ENCODE measurements at places on chromosomes 12 and 14.

GRCh38 chr12:74981541-74981940 lies 228.1 kb downstream of the KCNC2 start:
- no peak for DNase-seq

GRCh38 chr12:60162988-60163720 lies 567.3 kb downstream of the SLC16A7 start:
- DNase-seq, result no peak

DNA sequence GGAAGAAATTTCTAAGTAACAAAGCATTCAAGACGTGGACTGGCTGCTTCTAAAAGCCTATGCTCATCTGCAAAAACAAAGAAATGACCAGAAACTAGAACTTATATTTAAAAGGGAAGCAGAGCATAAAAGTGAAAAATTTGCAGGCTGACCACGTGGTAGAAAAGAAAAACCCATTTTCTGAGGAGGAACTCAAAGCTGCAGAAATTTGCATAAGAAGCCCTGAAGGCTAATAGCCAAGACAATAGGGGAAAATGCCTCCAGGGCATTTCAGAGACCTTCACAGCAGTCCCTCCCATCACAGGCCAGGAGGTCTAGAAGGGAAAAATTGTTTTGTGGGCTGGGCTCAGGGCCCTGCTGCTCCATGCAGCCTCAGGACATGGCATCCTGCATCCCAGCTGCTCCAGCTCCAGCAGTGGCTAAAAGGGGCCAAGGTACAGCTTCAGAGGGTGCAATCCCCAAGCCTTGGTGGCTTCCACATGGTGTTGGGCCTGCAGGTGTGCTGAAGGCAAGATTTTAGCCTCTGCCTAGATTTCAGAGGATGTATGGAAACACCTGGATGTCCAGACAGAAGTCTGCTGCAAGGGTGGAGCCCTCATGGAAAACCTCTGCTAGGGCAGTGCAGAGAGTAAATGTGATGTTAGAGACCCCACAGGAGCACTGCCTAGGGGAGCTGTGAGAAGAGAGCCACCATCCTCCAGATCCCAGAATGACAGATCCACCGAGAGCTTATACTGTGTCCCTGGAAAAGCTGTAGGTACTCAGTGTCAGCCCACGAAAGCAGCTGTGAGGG lies 55.5 kb downstream of the CHGA start:
- no peak for DNase-seq

GRCh38 chr14:61563880-61564617 lies 131.3 kb upstream of the HIF1A start:
- no peak for DNase-seq

- peak; percentile 33 for DNase-seq
Measured at GRCh38 chr14:96038920-96039632, at the start of gene C14orf132. Gene C14orf132, plus strand, starts transcription at chr14:96039362. Its CDS starts 139 bp downstream, at chr14:96039501.

DNA sequence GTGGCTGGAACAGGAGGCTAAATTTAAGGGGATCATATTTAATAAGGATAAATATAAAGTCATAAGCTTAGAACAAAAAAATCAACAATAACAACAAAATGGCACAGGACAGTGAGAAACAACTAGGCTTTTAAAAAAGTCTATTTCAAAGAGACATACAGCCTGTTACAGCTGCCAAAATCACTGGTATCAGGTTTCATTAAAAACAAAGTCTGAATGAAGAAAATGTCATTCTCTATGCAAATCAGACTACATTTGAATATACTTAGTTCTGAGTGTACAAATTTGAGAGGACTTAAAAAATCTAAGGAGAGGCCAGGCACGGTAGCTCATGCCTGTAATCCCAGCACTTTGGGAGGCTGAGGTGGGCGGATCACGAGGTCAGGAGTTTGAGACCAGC lies 44.0 kb downstream of the TFCP2 start:
- DNase-seq, result no peak

DNA sequence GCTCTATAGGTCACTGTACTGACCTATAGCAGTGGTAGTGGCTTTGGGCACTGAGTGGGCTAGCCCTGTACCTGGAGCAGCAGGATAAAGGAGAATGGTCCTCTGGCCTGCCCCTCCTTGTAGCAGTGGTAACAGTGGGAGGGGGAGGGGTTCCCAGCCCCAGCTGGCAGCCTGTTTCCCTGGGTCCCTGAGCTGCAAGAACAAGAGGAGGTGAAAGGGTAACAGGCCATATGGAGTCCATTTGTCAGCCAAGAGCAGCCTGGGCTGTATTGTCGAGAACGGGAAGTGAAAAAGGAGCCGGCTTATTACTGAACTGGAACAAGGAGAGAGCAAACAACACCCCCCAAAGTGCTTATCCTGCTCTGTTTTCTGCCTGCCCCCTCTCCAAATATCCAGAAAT lies 73.8 kb upstream of the SRSF5 start:
- DNase-seq, result no peak

- DNase-seq, result peak; percentile 74
Measured at GRCh38 chr12:124698211-124698997, 131.0 kb upstream of the NCOR2 start.

DNA sequence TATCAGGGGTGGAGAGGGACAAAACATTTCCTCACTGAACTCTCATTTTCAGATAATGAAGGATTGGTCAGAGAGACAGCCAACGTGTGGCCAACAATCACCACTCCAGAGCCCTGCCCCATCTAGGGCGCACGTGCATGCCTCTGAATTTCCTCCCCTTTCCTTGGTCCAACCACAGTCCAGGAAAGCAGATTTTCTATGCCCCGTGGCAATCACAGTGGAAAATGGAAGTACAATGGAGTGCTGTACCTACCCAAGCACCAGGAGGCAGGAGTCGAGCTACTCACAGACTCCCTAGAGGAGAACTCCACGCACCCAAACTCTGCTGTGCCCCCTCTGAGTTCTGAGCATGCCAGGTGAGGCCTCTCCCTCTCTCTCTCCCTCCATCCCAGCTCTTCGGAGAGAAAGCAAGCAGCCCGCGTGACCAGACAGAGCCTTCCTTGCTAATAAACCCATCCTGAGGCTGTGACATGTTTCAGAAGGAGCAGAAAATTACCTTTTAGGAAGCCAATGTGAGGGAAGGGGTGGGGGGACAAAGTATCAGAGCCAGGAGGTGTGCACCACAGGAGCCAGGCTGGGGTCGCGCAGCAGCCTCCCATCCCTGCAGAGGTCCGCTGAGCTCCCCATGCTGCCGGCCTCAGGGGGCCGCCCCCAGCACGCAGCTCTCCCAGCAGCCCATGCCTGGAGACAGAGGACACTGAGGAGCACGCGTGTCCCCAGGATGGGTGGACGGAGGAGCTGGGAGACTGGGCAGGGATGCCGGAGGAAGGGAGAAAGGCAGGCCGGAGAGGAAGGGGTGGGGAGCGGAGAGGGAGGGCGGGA lies 73.4 kb downstream of the PITPNM2 start:
- DNase-seq, result peak; percentile 16

- no peak for DNase-seq
Measured at GRCh38 chr12:2756756-2757155, 38.0 kb upstream of the FKBP4 start.

DNA sequence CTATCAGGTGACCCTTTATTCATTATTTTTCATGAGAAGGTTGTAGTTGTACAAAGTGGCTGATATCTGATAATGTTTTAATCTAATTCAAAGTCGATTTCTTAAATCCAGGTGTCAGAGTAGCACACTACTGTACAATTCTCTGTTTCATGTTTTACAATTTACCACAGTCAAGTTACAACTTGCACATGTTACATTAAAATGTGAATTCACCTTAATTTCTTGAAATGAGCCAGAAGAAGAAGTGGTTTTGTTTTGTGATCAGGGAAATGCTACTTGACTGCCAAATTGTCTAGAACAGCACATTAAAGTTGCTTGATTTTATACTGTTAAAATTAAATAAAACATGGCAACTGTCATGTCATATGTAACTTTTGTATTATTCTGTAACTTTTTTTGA lies 23.2 kb downstream of the LRRK2 start:
- no peak for DNase-seq

All from SK-MEL-5 (cell line).